ENCODE measurements at places on chromosomes 7 and 10.

- no peak for DNase-seq
Observed at GRCh38 chr10:80697926-80698325, 160.2 kb downstream of the SH2D4B start.

DNA sequence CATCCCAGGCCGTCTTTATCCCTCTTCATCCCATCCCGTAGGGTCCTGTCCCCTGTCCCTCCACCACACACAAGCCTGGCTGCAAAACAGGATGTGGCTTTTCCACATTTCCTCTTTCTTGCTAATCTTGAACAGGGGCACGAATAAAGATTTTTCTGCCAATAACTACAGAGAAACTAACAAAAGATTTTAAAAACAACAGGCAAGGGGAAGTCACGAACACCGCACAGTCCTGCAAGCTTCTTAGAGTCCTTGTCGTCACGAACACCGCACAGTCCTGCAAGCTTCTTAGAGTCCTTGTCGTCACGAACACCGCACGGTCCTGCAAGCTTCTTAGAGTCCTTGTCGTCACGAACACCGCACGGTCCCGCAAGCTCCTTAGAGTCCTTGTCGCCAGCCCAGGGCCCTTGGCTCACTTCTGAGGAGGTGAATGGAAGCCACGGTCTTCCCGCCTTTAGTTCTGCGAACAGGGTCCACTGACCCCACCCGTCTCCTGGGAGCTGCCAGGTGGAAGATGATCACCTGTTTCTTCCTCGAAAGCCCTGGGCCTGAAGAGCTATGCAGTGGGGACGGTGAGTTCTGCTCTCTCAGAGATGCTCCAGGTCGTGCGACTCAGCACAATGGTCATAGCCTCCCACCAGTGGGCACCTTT lies 10.3 kb upstream of the INSIG1 start:
- DNase-seq = no peak

DNA sequence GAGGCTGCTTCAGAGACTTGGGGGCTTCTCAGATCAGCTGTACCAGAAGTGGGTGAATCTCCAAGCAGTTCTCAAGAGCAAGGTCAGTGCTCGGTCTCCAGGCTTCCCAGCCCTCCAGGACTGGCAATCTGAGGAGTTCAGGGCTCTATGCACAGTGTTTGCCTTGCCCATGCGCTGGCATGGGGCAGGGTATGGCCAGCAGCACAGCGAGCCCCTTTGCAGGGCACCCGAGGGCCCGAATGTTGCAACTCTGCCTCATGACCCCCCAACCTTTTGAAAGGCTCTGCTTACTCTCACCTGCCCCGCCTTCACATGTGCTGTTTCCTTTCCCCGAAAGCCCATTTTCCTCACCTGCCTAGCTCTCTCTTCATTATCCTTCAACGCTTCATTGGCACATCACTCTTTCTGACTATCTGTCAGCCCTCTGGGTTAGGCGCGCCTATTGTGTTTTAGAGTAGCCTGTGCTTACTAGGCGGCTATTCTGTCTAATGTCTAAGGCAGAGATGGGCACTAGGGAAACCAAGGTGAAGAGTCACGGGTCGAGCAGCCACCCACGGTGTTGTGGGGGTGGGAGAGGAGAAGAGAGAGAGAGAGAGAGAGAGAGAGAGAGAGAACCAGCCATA lies 83.6 kb downstream of the WDFY4 start:
- DNase-seq = no peak

DNA sequence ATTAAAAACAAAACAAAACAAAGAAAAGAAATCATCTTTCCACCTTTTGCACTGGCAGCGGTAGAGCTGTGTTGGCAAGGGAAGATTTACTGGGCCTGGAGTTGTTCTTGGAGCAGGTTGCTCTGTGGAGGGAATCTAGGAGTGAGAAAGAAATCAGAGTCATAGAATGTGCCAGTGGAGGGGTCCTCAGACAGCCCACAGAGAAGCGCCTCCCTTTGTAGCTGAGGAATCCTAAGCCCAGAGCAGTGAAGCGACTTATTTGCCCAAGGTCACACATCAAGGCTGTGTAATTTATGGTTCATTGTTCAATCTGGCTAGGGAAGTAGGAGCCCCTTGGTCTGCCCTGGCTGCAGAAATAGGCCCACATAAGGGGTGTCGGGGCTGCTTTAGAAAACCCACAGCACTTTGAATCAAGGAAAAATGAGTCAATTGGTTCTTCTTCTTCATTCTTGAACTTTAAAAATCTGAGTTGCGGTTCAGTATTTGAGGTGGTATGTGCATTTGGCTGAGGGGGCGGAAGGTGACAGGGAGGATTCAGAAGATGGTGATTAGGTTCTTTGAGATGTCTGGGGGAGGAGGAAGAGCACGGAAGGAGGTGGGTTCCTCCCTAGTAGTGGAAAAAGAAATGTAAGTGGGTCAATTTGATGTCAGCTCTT lies 253.7 kb downstream of the PTEN start:
- no peak for DNase-seq
